HCT116 (cell line): ENCODE measurements at places on chromosomes 3 and 15.

DNA sequence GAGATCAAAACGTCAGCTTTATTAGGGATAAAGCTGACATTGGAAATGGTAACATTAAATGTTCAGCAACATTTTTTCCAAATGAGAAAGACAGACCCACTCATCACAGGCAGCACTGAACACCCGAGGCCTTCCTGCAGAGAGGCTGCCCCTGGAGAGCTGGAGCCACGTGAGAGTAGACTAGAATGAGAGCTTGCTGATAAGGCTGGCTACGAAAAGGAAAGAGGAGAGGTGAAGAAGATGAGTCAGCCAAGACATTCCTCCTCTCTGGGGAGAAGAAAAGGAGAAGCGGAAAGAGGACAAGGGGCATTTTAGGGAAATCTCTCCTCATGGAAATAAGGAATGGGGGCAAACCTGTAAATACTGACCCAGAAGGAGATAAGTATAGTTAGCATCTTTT, 7.3 kb downstream of the CYP19A1 start:
- no peak for DNase-seq

GRCh38 chr15:70407336-70407670, 309.6 kb upstream of the TLE3 start:
- no peak for DNase-seq

DNA sequence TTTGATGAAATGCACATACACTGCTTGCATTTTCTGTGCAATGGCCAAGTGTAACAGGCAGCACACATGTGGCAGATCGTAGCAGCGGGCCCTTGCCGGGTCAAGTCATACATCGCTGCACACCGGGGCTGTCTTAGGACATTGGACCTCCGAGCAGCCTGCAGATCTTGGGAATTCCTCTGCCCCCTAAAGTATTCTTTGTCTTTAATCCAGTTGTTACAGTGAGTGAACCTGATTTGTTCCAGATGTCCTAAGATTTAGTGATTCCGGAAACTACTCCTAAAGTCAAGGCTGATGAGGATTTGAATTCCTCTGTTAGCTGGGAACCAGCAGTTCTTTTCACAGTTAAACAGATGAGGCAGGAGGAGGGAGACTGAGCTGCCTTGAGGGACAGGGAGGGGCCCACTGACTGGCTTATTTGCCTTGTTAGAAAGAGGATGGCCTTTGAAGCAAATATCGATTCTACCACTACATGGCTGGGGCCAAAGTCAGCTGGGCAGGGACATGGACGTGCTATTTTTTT, 190.7 kb upstream of the CTDSPL start:
- DNase-seq, result no peak

- no peak for DNase-seq
Observed at GRCh38 chr3:53658613-53659193, 164.3 kb downstream of the CACNA1D start.

- no peak for DNase-seq
Observed at GRCh38 chr15:66633938-66634250, 68.1 kb upstream of the LCTL start.

DNA sequence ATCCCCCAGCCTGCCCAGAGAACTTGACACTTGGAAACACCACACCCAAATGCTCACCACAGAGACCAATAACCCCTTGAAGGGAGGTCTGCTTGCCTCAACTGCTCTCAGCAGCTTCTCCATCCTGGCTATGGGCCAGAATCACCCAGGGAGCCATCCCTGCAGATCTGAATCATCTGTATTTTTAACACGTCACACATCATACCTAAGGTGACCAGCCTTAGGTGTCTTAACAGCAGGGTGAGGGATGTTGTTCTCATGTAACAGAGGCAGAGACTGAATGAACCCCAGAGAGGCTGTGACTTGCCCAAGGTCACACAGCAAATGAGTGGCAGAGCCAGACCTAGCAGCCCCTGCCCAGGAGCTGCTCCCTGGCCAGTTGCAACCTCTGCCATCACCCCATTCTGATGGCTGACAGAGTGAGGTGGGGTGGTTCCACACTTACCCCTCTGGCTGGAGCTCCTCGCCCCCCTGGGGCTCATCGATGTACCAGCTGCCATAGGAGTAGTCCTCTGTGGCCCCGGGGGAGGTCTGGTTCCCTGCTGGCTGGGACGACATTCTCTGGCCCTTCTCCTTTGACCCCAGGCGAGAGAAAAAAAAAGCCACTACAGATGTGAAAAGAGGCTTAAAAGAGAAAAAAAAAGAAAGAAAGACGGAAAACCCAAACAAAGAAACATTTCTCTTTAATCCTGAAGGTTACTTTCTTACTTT, 722 bp downstream of the STRA6 start:
- no peak for DNase-seq

DNA sequence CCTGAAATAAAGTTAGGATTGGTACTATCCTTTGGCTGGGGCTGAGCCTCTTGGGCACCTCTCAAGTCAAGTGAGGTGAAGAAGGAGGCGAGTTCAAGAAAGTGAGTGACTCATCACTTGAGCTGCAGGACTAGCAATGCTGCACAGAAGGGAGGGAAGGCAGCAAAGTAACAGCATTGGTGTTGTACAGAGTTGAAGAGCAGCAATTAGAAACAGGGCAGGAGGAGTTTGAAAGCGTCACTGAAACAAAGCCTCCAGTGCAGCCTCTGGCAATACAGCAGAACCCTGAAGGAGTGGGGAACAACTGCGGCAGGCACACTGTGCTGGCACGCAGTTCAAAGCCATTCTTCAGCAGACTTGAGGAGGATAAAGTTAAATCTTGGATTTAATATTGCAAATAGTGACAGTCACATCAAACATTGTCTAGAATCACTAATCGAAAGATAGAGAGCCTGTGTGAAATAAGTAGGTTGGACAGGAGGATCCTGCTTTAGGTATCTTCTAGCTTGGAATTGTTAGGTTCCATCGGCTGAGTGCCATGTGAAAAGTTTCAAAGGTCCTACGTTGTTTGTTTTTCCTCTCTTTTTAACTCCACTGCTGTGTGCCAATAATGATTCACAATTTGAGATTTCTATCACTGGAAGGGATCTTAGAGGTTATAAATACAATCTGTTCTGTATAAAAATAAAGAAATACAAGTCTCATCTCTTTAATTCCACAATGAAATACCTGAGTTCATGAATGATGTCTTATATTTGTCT, 479.8 kb downstream of the NAALADL2 start:
- DNase-seq, result peak; percentile 63

GRCh38 chr3:100022506-100022905, 91.8 kb downstream of the FILIP1L start:
- DNase-seq, result no peak

DNA sequence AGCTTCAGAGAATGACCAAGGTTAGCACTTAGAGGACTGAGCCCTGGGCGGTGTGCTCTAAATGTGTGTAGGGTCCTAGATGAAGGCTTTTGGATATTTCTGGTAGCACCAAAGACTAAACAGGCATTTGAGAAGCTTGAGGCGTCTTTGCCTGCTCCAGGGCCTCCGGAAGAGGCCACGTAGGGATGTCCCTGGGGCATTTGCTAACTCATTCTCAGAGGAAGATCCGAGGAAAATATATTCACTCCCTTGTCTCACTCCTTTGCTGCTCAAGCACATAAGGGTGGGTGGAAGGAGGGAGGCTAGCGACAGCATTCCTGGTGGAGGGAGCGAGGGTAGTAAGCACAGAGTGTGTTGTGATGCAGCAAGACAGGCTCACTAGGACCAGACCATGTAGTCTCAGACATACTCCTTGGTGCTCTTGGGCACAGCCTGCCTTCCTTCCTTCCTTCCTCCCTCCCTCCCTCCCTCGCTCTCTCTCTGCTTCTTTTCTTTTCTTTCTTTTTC, 38.5 kb upstream of the XCR1 start:
- DNase-seq, result no peak

DNA sequence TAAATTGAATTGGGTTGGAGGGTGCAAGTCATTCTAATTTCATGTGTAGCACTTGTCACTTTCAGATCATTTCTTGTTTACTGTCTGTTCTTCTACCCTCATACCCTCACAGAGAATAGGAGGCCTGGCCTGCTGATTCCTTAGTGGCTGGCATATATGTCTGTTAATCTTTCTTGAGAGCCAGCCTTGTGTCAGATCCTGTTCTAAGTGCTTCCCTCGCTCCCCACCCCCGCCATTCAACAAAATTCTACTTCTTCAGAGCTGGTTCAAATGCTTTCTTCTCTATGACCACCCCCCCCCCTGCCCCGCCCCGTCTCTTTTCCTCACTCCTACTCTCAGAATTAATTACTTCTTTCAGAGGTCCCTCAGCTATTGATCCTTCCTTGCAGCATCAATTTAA, 1.5 kb upstream of the U2SURP start:
- no peak for DNase-seq

DNA sequence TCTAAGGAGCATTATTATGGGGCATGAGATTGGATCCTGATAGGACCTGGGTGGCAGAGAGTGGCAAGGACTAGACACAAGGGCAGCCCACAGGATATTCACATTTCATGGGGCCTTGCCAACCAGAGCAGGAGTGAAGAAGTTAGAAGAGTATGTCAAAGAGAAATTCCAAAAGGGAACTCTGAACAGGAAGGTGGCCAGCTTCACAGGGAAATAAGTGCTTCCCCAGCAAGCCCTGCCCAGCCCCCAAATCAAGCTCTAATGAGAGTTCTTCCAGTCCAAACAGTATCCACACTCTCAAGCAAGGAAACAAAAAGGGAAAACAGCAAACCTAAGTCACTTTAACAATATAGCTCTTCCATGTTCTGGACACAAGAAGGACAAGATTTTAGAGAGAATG, 130.2 kb upstream of the COL8A1 start:
- DNase-seq, result no peak

DNA sequence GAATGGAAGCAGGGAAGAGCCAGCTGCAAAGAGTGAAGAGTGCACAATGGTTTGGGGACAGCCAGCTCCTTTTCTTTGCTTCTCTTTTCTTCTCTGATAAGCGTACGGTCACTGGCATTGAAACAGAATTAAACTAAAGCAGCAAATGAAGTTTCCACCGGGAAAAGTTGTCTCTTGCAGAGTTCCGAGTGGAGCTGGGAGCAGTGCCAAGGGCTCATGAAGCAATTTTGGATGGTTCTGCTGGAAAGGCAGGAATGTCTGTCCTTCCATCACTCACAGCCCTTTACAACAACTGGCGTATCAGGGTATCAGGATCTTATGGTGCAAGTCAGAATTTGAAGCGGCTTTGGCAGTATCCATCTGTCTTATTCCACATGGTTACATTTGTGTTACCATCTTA, 1042.9 kb downstream of the NTRK3 start:
- DNase-seq, result no peak

- DNase-seq, result no peak
Observed at GRCh38 chr3:100696161-100696560, 13.1 kb upstream of the TFG start.

DNA sequence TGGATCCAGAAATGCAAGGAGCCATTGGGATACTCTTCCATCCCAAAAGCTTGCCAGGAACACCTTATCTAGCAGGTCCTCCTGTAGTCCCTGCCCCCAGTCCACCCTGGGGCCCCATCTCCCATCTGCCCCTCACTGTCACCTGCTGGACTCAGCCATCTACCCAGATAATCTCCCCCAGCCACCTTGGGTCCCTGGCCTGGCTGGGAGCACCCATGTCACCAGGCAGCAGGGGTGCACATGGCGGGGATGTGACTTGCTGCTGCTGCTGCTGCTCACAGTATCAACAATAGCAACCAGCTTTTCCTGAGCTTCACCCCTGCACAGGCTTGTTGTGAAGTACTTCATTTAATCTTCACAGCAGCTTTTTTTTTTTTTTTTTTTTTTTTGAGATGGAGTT, 12.6 kb downstream of the PTH1R start:
- DNase-seq, result no peak

DNA sequence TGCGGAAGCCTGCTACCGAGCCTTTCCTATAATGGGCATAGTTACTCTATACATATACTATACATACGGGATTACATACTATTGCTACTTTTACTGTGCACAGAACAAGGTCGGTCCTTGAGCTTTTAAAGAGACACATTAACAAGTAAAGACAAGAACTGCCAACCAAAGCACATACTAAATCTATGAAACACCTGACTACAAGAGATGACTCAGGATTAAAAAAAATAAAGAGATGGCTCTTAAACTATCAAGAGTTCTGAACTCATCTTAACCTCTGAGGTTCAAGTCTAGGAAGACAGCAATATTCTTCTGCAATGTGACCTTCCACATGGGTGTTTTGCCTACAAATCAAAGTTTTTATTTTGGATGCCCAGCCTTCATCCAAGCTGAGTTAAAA, 106.8 kb downstream of the TNIK start:
- no peak for DNase-seq

GRCh38 chr3:42014921-42015533, 53.1 kb upstream of the ULK4 start:
- no peak for DNase-seq

GRCh38 chr3:151016478-151016795, 43.9 kb upstream of the CLRN1 start:
- no peak for DNase-seq

GRCh38 chr3:73808862-73809509, 184.2 kb upstream of the PDZRN3 start:
- DNase-seq, result no peak

- DNase-seq, result no peak
Observed at GRCh38 chr3:116877968-116878367, 168.4 kb downstream of the TUSC7 start.

DNA sequence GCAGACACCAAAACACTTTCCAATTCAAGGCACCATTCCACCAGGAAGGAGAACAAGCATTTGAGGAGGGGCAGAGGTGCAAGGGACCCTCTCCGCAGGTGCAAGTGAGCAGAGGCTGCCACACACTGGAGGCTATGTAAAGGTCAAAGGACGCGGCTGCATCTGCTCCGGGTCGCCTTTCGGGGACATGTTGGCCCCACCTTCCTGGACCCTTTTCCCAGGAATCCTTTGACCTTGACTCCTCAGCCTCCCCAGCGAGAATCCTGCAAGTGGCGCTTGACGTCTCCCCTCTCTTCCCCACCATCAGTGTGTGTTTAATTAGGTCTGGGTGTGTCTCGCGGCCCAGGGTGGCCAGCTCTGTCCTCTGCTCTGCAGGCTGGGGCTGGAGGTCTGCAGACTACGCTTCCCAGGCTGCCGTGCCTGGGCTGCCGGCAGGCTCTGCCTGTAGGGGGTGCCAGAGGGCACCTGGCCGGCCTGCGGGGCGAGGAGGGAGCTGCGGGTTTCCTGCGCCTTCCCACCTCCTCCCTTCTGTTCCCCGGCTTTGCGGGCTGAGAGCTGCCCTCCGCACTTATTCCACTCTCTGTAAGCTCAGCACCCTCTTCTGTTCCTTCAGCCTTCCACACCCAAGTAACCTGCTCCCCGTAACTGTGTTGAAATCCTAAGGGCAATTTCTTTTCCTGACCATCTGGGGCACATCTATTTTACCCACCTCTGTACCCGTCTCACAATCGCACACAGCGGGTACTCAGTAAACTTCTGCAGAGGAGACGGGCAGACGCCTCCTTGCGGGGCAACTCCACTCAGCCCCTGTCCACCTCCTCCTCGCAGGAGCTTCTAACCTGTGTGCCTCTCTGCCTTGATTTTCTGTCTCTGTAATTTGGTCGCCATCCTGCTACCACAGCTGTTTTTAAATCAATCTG, 129.8 kb downstream of the NSMCE3 start:
- DNase-seq, result peak; percentile 16

GRCh38 chr3:67649681-67650080, 4.7 kb downstream of the SUCLG2 start:
- DNase-seq, result no peak

GRCh38 chr15:80550908-80551260, 144.2 kb upstream of the ABHD17C start:
- DNase-seq, result no peak
